Mesothelial cell of epicardium (in vitro differentiated cells): ENCODE measurements at places on chromosomes 12 and 14.

GRCh38 chr12:76863837-76864236, 15.0 kb downstream of the CSRP2 start:
- H3K27me3 ChIP-seq, result no peaks in the 10 kb centered on the region
- H3K27ac ChIP-seq, result peak overlapping the region; percentile 14
- H3K4me3 ChIP-seq, result no peak overlapping the region
- H3K4me1 ChIP-seq, result peaks cover 29% of the 10 kb centered on the region

DNA sequence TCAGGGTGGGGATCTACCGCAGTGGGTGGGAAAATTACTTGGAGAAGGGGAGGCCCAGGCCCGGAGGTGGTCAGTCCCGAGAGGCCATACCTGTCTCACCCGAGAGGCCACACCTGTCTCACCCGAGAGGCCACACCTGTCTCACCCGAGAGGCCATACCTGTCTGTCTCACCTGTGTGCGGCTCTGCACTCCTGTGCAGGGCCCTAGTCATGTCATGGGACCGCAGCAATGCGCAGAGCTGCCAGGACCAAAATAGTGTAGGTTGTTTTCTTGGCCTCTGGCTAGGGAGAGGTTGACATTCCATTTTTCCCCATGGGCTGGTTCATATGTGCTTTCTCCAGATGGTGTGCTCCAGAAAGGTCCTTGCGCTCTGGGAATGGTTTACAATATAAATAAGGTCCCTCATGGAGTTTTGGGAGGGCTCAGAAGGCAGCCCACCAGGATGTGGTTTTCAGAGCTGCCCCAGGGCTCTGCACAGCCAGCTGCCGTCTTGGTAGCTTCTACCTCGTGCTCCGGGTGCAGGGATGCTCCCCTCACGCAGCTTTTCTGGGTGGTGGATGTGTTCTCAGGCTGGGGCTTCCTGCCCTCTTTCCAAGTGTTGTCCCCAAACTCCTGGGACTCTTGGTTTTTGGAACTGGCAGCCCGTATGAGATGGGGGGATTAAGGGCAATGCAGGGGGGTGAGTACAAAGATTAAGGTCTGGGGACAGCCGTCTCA, 58.2 kb downstream of the CACNA1C start:
- no peak overlapping the region for H3K4me3 ChIP-seq
- H3K4me1 ChIP-seq, result peaks cover 19% of the 10 kb centered on the region
- DNase-seq, result no peak
- peaks cover 5% of the 10 kb centered on the region for H3K36me3 ChIP-seq

DNA sequence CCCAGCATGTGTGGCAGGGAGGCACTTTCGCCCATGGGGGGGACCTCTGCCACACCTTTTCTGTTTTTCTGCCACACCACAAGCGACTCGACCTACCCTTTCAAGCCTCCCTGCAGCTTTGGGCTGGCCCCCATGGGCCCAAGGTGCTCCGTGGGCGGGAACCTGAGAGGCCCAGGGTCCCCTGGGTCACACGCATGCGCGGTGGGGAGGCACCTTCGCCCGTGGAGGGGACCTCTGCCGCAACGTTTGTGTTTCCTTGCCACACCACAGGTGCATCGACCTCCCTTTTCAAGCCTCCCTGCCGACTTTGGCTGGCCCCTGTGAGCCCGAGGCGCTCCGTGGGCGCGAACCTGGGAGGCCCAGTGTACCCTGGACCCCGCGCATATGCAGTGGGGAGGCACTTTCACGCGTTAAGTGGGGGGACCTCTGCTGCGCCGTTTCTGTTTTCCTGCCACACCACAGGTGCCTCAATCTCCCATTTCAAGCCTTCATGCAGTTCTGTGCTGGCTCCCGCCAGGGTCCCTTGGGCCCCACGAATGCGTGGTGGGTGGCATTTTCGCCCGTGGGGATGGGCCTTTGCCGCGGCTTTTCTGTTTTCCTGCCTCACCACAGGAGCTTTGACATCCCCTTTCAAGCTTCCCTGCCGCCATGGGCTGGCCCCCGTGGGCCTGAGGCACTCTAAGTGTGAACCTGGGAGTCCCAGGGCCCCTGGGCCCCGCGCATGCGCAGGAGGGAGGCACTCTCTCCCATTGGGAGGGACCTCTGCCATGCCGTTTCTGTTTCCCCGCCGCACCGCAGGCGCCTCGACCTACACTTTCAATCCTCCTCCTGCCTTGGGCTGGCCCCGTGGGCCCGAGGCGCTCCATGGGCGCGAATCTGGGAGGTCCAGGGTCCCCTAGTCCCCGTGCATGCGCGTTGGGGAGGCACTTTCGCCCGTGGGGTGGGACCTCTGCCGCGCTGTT, 332.2 kb downstream of the ALG10 start:
- H3K27me3 ChIP-seq, result no peaks in the 10 kb centered on the region
- H3K4me1 ChIP-seq, result no peaks in the 10 kb centered on the region
- H3K36me3 ChIP-seq, result no peaks in the 10 kb centered on the region
- no peak overlapping the region for H3K27ac ChIP-seq
- no peak for DNase-seq

DNA sequence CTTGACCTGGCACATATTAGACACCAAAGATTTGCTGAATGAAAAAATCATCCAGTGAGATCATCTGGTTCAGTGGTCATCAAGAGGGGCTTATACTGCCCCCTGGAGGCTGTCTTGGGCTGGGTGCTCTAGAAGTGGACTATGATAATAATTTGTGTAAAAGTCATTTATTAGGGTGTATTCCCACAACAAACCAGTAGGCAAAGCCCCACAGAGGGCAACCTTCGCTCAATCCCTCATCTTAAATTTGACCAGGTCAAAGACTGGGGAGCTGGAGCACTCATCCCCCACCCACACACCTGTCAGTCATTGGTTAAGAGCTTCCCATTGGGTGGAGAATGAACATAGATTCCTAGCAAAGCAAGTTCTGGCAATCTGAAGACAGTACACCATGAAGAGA, 20.0 kb upstream of the FICD start:
- H3K4me1 ChIP-seq, result no peaks in the 10 kb centered on the region
- H3K27ac ChIP-seq, result no peak overlapping the region
- DNase-seq, result no peak

DNA sequence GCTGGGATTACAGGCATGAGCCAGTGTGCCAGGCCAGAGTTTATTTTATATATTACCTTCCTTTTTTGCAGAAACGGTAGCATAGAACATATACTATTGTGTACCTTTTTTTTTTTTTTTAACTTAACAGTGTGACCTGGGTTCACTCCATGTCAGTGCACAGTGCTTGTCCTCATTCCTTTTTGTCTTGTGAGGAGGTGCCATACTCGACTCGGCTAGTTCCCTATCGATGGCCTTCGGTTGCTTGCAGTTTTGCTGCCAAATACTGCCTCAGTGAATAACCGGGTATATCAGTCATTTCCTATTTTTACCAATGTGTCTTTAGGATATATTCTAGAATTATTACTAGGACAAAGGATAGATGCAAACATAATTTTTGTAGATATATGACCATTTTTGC, 36.8 kb downstream of the ZNF664 start:
- H3K4me3 ChIP-seq, result no peak overlapping the region
- no peak for DNase-seq
- H3K4me1 ChIP-seq, result peaks cover 22% of the 10 kb centered on the region
- no peaks in the 10 kb centered on the region for H3K27me3 ChIP-seq

GRCh38 chr14:56342494-56342942, 224.3 kb downstream of the PELI2 start:
- no peak for DNase-seq
- no peak overlapping the region for H3K4me3 ChIP-seq
- H3K36me3 ChIP-seq, result no peaks in the 10 kb centered on the region
- H3K27ac ChIP-seq, result no peak overlapping the region
- H3K27me3 ChIP-seq, result no peaks in the 10 kb centered on the region

DNA sequence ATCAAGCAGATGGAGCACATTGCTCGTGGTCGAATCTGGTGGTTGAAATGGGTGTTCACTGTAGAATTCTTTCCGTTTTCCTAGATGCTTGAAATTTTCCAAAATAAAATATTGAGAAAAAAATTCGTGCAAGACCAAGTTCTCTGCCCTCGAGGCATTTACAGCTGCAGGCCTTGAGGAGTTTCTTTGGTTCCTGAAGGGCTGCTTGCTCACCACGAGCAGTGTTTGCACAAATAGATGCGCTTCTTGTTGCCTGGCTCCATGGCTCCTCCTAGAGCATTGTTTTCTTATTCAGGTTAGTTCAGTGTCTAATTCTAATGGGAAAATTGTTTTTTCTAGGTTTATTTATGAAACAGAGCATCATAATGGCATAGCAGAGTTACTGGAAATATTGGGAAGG, 74.5 kb upstream of the DYNC1H1 start:
- H3K36me3 ChIP-seq, result peaks cover 45% of the 10 kb centered on the region
- peak overlapping the region; percentile 30 for H3K27ac ChIP-seq
- no peaks in the 10 kb centered on the region for H3K27me3 ChIP-seq

DNA sequence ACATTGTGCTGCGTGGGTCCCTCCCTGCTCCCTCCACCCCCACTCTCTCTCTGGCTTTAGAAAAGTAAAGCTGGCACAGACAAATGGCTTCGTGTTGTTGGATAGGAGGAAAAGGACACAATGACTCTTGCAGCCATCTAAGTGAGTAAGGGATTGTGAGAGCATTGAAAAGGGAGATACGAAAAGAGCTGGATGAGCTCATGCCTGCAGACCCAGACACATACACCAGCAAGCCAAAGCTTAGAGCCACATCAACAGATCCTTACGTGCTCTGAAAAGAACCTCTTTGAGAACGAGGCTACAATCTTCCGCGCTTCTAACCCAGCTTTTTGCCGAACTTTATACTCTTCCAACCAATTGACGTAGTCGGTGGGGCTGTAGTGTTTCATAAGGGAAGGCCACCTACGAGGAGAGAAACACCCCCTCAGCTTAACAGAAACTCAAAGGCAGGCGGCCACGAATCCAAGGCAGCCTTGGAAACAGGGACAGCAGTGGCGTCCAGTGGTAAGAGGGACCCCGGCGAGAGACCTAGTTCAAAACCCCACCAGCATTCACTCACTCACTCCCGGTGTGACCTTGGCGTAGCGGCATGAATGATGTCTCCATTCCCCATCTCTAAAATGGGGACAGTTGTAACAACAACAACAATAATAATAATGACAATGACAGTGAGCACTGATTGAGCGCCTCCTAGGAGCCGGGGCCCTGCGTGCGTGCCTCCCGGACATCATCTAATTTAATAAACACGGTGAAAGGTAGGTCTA, 1.1 kb downstream of the FBXO21 start:
- H3K4me3 ChIP-seq, result peak overlapping the region; percentile 93
- peak overlapping the region; percentile 84 for H3K27ac ChIP-seq
- peaks cover 18% of the 10 kb centered on the region for H3K36me3 ChIP-seq
- peaks cover 22% of the 10 kb centered on the region for H3K4me1 ChIP-seq
- DNase-seq, result no peak

DNA sequence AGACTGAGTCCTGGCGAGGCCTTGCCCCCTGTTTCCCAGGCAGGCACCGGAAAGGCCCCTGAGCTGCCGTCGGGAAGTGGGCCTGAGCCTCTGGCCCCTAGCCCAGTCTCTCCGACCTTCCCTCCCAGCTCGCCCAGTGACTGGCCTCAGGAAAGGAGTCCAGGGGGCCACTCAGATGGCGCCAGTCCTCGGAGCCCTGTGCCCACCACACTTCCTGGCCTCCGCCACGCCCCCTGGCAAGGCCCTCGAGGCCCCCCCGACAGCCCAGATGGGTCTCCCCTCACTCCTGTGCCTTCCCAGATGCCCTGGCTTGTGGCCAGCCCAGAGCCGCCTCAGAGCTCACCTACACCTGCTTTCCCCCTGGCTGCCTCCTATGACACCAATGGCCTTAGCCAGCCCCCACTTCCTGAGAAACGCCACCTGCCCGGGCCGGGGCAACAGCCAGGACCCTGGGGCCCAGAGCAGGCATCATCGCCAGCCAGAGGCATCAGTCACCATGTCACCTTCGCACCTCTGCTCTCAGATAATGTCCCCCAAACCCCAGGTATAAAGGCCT, 10.9 kb downstream of the TNS2 start:
- peaks cover 6% of the 10 kb centered on the region for H3K4me1 ChIP-seq
- no peak overlapping the region for H3K4me3 ChIP-seq
- no peak for DNase-seq
- peaks cover 6% of the 10 kb centered on the region for H3K36me3 ChIP-seq
- H3K27me3 ChIP-seq, result no peaks in the 10 kb centered on the region

DNA sequence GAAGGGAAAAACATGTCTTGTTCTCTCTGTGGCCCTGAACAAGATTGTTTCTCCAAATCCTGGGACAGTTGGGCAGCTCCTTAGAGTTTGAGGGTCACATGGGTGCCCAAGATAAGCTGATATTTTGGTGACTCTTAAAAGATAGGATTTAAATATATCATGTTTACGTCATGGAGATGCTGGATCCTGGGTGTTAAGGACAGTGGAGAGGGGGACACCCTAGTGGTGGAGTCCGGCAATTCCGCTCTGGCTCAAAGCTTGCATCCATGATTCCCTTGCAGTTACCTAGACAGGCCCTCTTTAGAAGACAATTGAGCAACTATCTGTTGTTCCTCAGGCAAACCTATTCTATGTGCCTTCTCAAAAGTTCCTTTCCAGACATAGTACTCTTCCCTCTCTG, 101.8 kb downstream of the CMKLR1 start:
- H3K4me3 ChIP-seq, result no peak overlapping the region
- DNase-seq, result no peak
- no peaks in the 10 kb centered on the region for H3K36me3 ChIP-seq
- H3K27me3 ChIP-seq, result peaks cover 53% of the 10 kb centered on the region
- no peaks in the 10 kb centered on the region for H3K4me1 ChIP-seq
- no peak overlapping the region for H3K27ac ChIP-seq

- no peak overlapping the region for H3K4me3 ChIP-seq
- H3K36me3 ChIP-seq, result no peaks in the 10 kb centered on the region
These were observed 222.6 kb downstream of the ADGRD1 start for GRCh38 chr12:131176266-131176665.
